NCI-H748 treated with DMSO at 0.1 percent for 48 hours (cell line): ENCODE measurements at places on chromosomes 2 and 18.

DNA sequence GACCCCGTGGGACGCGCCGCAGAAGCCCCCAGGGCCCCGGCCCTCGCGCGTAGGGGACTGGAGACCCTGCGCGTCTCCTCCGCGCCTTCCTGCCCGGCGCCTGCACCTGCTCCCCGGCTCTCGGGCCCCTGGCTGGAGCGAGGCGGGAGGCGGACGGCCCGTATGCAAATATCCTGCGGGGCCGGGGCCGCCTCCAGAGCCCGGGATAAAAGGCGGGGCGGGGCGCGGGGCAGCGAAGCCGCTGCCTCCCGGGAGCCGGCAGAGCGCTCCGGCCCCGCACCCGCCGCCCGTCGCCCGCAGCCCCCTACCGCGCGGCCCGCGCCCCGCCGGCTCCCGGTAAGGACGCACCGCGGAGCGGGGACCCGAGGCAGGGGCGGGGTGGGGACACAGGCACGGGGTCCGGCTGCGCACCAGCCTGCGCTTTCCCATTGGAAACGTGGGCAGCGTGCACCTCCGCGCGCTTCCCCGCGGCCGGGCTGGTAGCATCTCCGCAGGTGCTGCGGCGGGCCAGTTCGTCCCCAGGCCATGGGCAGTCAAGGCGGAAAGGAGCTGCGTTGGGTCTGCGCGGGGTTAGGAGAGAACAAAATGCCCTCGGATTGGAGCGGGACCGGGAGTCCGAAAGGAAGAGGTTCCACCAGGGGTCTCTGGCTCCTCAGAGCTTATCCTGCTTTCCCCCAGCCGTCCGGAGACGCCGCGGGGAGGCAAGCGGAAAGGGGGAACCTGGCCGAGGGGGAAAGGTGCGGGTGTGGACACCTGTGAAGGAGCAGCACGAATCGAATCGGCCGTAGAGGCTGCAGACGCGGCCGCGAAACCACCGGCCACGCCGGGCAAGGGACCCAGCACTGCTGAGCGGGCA lies at the start of gene ATP6V1C2:
Gene ATP6V1C2 (plus strand): TSS at position 235 of the 856 bp plus-strand sequence. CDS start 1,220 bp downstream, outside the sequence.
- DNase-seq, result no peak

GRCh38 chr18:40274618-40275196 lies 1680.3 kb upstream of the PIK3C3 start:
- no peak for DNase-seq

DNA sequence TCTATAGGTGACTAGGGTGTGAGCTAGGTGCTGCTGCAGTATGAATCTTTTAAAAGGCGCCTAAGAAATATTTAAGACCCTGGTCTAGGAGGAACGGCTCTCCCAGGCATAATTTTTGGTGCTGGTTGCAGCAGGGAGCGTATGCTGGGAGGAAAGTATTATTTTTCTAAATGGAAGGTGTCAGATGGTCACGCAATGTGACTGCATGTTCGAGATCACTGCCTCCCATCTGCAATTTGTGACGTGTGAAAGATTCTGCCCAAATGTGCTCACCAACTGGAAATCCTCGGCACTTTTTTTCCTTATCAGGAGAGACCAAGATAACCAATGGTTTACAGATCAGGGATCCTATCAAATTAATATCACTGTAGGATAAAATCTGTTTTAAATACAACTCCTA lies 95.6 kb upstream of the KLHL14 start:
- no peak for DNase-seq

DNA sequence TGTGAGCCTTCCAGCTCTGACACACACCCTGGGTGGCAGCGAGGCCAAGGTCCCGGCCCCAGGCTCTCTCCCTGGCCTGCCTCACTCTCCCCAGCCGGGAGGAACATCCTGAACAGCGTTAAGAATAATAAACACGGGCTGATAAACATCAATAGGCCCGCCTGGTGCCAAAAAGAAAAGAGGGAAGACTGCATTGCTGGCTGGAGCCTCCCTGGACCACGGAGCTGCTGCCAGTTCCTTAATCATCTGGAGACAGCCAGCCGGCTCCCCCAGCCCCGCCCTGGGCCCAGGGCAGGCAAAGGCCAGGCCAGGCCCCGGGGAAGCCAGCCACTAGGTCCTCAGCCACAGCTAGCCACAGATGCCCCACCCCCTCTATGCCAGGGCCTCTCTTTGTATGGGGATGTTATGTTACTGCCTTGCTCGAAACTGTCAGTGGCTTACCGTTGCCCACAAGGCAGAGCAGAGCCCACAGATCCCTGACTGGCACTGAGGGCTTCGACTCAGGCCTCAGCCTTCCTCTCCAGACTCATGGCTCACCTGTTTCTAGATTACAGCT lies 293.7 kb downstream of the DYSF start:
- DNase-seq, result no peak

- DNase-seq, result no peak
Observed at GRCh38 chr2:101036562-101036961, 34.5 kb downstream of the RPL31 start.

DNA sequence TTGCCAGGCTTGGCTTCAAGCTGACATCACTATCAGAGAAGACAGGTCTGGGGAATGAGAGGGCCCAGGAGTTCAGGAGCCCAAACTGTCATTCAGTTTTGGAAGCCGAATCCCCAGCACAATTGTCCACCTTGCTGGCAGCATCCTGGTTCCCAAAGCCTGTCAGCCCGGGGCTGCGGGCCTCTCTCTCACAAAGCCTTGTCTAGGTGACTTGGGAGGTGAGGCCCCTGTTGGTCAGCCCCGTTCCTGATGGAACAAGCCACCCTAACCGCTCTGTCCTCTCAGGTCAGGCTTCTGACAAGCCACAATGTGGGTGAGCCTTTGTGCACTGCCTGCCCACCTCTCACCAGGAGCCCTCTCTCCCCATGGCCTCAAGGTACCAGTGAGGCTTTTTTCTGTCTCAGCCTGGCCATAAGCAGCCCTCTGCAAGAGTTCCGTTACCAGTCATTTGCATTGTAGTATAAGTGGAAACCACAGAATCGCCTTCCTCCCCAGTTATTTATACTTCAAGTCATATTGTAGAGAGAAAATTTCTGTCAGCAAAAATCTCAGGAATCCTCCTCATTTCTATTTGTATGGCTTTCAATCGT lies 100.6 kb downstream of the MSH2 start:
- no peak for DNase-seq

GRCh38 chr18:24658302-24658701 lies 197.9 kb downstream of the HRH4 start:
- DNase-seq, result no peak

- DNase-seq, result no peak
Observed at GRCh38 chr18:74856434-74856833, 258.8 kb downstream of the ZNF407 start.

- DNase-seq, result no peak
Observed at GRCh38 chr2:241228860-241229516, 40.5 kb downstream of the ANO7 start.

DNA sequence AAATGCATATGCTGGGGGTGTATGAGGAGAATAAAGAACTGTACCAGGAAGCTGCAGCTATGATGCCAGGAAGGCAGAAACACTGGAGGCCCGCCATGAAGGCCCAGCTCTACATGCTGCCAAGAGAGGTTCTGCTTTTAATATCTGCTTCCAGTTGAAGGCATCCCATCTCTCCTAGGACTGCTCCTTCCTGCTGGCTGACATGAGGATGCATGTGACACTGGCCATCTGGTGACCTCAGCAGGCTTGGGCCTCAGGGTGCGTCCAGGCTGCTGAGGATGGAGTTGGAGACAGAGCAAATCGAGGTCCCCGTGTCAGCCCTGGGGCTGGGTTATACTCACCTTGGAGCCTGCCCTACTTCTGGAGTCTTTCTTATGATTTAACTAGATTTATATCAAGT lies 49.0 kb downstream of the PSMG2 start:
- no peak for DNase-seq

- DNase-seq, result no peak
Observed at GRCh38 chr2:239337877-239338484, 62.8 kb downstream of the HDAC4 start.

DNA sequence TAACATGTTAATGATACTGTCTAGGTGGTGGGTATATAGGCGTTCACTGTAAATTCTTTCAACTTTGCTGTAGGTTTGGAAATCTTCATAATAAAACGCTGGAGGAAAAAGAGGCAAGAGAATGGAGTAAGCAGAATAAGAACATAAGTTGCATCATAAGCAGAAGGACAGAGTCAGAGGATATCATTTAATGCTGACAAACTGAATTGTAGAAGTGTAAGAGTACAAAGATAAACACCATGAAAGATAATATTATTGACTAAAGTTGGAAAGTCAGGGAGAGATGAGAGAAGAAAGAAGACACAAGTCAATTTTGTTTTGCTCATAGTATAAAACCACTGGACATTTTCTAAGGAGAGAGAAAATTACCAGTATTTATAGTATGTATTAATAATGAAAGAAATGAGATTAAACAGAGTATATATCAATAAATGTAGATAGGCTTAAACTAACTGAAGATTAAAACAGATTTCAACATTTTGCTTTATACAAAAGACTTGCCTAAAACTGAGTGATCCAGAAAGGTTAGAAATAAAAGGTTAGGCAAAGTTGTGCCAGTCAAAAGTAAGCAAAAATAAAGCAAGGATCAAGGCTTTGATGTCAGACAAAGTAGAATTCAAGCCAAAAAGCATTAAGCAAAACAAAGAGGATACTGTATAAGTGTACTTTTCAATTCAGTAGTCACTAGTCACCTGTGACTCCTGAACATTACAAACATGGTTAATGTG lies 42.4 kb upstream of the VIT start:
- DNase-seq, result no peak

DNA sequence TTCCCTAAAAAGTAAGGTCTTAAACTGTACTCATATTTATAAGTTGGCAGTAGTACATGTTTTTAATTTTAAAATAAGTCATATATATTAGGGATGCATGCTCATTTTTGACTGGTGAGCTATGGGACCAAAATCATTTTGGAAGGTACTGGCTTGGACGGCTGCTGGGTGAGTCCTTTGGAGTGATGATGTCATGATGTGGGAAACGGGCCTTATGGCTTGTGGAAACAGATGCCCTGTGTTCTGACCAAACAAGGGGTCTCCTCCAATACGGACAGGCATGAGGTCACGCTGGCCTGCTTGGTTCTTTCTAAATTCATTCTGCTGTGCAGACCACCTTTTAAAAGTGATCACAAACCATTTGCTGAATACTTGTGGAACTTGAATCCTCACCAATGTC lies 109.2 kb upstream of the MGAT5 start:
- DNase-seq, result no peak

- no peak for DNase-seq
Observed at GRCh38 chr2:33494155-33494779, 17.8 kb downstream of the RASGRP3 start.

GRCh38 chr18:33901894-33902512 lies 322.7 kb downstream of the NOL4 start:
- no peak for DNase-seq

DNA sequence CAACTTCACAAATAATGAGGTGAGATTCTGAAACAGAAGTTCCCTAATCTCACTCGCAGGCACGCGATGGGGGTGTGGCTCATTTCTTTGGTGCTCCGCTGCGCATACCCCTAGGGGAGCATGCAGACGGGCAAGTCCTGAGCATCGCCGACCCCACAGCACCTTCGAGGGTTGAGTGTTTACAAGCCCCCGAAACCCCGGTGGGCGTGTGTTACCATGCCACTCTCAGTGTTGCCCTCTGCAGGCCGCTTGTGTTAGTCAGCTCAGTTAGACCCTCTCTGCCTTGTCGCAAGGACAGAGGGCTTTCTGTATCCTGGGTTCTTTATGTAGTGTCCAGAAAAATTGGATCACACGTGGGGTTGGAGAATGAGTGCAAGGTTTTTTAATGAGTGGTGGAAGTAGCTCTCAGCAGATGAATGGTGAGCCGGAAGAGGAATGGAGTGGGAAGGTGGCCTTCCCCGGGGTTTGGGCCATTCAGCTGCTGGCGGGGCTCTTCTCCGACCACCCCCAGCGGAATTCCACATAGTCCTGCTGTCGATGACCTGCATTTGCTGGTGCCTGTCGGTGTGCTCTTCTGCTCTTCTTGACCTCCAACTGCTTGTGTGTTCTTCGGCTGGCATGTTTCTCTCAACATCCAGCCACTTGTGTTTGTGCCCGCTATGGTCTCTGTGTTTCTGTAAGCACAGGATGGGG lies 191.3 kb downstream of the RPRM start:
- peak; percentile 77 for DNase-seq

GRCh38 chr18:58026395-58026794 lies 17.6 kb upstream of the NEDD4L start:
- DNase-seq, result no peak

- no peak for DNase-seq
Observed at GRCh38 chr2:123915380-123915779, 109.7 kb upstream of the CNTNAP5 start.

DNA sequence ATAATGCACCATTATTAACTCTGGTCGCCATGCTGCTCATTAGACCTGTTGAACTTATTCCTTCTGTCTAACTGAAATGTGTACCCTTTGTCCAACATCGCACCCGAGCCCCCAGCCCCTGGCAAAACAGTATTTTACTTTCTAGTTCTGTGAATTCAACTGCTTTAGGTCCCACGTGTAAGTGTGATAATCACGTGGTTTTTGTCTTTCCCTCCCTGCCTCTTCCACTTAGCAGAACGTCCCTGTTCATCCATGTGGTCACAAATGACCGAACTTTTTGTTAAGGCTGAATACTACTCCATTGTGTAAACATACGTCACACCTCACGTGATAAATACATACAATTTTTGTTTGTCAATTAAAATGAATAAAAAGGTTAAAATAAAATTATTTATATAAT lies 826.9 kb downstream of the DCDC2C start:
- no peak for DNase-seq

DNA sequence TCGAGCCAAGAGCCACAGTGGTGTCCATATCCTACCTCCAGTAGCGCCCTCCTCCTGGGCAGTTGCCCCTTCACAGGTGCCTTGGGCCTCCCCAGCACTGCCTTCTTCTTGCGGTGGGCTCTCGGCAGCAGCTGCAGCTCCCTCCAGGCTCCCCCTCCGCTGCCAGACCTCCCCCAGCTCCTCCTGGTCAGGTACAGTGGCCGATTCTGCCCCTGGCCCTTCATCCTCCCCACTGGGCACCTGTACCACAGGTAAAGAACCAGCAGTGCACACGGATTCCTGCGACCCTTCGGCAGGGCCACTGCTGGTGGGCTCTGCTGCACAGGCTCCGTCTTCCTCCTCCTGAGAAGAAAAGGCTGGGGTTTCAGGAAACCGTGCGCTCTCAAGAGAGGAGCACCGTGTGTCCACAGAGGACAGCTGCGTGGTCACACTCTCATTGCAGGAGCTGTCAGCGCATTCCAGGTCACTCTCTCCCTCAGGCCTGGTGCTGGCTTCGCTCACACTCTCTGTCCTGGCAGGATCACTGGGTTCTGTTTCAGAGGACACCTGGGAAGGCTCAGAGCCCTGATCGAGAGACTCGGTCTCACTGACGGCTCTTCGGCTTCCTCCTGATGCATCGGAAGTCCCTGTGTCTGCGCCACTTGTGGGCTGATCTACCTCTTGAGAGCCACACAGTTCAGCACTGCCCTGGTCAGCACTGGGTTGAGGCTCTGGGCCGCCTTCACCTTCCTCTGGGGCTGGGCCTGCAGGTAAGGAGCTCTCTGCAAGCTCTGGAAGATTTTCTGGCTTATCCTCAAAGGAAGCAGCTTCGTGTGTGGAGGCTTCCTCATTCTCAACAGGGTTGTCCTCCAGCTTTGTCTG lies 147.4 kb upstream of the STK17B start:
- DNase-seq, result no peak
